Stimulated activated naive CD4-positive, alpha-beta T cell treated with Interleukin-2 at 50 U/mL for 16 hours (primary cell): ENCODE measurements at places on chromosomes 12 and 14.

- DNase-seq = no peak
Observed at GRCh38 chr14:63523735-63524426, 19.3 kb downstream of the PPP2R5E start.

GRCh38 chr12:62903151-62903550 lies 31.8 kb downstream of the PPM1H start:
- no peak for DNase-seq

- no peak for DNase-seq
Observed at GRCh38 chr12:100186071-100186470, 14.5 kb upstream of the ACTR6 start.

DNA sequence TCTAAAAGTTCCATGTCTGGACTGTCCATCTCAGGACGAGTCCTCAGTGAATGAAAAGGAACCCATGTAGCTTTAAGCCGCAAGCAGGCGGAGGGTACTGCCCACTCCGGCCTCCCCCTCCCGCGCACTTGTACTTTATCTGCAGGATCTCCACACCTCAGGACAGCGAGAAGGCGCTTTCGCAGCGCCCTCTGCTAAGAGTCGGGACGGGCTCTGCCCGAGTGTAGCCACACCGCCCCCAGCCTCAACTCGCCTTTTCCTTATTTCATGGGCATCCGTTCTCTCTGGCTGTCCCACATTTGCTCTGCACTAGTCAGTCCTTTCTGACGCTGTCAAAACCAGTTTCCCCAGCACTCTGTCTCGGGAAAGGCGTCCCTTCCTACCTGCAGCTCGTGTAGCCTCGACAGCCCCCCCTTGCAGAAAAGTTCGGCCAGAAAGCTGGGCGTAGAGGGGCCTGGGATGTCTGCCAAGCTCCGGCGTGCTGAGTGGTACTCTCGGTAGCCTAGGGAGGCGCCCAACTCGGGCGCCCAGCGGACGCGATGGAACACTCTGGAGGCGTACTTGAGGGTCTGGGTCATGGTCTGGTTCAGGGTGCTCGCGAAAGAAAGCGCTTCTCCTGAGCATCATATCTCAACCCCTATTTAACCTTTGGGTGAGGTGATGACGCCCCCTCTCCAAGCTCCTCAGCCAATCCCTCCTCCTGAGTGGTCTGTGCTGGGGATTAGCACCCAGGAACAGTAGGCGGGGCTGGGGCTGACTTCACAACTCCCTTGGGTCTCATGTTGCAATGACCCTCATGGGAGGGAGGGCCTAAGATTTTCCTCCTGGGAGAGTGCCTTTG lies at the start of gene CYP27B1:
Gene CYP27B1 (minus strand): TSS at position 615 of the 841 bp plus-strand sequence. CDS start 37 bp downstream, at position 578.
- DNase-seq = no peak
